ENCODE measurements at places on chromosomes 3 and 15.

- no peak for DNase-seq
Measured at GRCh38 chr15:66108483-66109265, 144.9 kb downstream of the MEGF11 start.

GRCh38 chr3:171699601-171700000 is 110.7 kb downstream of the PLD1 start:
- DNase-seq = no peak

DNA sequence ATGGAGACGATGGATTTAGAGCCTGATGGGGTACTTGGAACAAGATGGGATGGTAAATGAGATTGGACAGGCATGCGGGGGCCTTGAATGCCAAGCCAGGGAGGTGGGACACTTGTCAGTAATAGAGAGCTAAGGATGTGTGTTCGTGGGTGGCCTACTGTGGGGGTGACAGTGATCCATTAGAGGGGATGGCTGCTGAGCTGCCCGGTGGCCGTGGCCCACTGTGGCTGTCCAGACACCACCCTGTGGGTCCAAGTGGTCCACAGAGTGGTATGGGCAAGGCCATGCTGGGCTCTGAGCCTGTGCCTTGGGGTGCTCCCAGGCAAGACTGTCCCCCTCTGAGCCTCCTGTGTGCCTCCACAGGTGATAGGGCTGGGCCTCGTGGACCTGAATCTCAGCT is 17.5 kb downstream of the CAND2 start:
- DNase-seq = no peak

DNA sequence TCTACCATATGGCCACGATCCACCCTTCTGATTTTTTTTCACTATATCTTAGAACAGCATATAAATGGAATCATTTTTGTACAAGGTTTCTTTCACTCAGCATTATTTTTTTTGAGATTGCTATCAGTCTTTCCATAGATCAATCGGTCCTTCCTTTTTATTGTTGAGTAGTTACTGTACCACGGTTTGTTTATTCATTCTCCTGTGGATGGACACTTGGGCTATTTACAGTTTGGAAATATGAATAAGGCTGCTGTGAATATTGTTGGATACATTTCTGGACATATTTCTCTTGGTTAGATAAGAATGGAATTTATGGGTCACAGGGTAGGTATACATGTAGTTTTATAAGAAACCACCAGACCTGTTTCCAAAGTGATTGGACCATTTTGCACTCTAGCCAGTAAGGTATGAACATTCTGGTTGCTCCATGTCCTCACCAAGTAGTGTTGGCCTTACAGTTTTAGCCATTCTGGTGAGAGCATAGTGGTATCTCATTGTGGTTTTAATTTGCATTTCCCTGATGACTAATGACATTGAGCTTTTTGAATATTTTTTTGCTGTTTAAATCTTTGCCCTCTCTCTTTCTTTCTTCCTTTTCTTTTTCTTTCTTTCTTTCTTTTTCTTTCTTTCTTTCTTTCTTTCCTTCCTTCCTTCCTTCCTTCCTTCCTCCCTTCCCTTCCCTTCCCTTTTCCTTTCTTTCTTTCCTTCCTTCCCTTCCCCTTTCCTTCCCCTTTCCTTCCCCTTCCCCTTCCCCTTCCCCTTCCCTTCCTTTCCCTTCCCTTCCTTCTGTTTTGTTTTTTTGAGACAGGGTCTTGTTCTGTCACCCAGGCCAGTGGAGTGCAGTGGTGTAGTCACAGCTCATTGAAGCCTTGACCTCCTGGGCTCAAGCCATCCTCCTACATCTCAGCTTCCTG is 49.2 kb downstream of the LRRK1 start:
- DNase-seq = no peak

- DNase-seq = no peak
Measured at GRCh38 chr15:88174571-88174970, 82.0 kb downstream of the NTRK3 start.
